ENCODE measurements at places on chromosomes 2 and 18.

- DNase-seq: no peak
These were observed 240.9 kb downstream of the PRKCE start for GRCh38 chr2:45892425-45892745.

- DNase-seq: peak; percentile 33
These were observed 97.2 kb downstream of the INSIG2 start for GRCh38 chr2:118185210-118186109.

DNA sequence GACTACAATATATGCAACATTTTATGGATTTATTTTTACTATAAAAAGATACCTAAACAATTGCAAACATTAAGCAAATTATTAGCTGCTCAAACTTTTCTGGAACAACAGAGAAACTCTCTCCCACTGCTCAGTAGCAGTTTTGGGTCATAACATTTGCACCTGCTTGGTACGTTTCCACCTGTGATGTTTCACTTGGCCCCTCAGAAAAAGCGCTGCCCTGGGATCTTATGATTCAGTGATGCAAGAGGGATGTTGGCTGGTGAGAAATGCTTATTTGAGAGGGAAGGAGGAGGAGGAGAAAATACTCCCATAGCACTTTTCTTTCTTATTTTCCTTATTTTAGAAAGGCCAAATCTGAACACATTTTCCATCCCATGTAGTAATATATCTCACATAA is 9.2 kb downstream of the IRS1 start:
- no peak for DNase-seq

DNA sequence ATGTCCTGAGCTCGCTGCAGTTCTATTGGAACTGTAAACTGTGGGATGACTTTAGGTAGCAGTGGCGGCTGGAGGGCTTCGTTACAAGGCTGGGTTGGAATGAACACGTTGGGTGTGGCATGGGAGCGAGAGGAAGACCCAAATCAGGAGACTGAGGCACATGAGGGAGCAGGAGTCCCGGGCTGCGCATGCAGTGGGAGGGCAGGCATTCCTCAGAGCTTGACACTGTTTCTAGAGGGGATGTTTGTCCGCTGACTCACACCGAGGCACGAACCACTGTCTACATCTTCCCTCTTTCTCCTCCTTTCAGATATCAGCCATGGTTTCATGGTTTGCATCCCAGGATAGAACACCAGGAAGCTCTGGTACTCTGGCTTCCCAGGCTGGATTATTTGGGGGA is 40.6 kb upstream of the LAMA1 start:
- DNase-seq: no peak

DNA sequence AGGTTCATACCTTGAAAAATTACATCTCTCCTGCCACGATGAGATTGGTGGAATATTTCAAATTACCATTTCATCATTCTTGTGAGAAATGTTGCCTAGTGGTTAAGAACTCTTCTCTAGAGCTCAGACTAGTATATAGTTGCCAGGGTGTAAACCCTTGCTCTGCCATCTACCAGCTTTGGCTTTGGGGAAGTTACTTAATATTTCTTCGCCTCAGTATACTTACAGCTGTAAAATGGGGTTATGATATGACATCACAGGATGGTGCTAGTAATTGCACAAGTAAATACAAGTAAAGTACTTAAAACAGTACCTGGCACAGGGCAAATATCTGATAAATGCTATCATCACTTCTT is 1.5 kb downstream of the SPOPL start:
- no peak for DNase-seq

All from activated gamma-delta T cell treated with anti-CD3 and anti-CD28 coated beads, Interleukin-2, amount 50 U/mL, for 16 hours (primary cell).